ENCODE measurements at places on chromosomes 16 and 17.
A peak's percentile ranks its signal among the peaks of the same experiment; 100 is the strongest.

- DNase-seq: no peak
Observed at GRCh38 chr16:50696575-50697420, 3.4 kb downstream of the NOD2 start.

GRCh38 chr17:13736916-13737315 lies 135.2 kb upstream of the HS3ST3A1 start:
- no peak for DNase-seq

- DNase-seq: no peak
Observed at GRCh38 chr17:62822080-62822904, 14.2 kb upstream of the MARCHF10 start.

- DNase-seq: no peak
Observed at GRCh38 chr17:73748508-73748907, 104.3 kb upstream of the SDK2 start.

GRCh38 chr17:7043497-7044198 lies at the start of gene SLC16A11:
SLC16A11 (minus strand) TSS chr17:7044092; CDS start chr17:7043513, 579 bp downstream.
- no peak for DNase-seq

GRCh38 chr17:73192894-73193701 lies at the start of gene COG1:
COG1 (plus strand) TSS chr17:73193055; CDS start chr17:73193070, 15 bp downstream.
- peak; percentile 41 for DNase-seq

- DNase-seq: peak; percentile 14
Observed at GRCh38 chr17:64024781-64025731, 4.6 kb upstream of the ICAM2 start.

- DNase-seq: no peak
Observed at GRCh38 chr17:75295201-75296158, 6.2 kb upstream of the SLC25A19 start.

GRCh38 chr16:57062329-57062728 lies 30.1 kb upstream of the CPNE2 start:
- DNase-seq: no peak

DNA sequence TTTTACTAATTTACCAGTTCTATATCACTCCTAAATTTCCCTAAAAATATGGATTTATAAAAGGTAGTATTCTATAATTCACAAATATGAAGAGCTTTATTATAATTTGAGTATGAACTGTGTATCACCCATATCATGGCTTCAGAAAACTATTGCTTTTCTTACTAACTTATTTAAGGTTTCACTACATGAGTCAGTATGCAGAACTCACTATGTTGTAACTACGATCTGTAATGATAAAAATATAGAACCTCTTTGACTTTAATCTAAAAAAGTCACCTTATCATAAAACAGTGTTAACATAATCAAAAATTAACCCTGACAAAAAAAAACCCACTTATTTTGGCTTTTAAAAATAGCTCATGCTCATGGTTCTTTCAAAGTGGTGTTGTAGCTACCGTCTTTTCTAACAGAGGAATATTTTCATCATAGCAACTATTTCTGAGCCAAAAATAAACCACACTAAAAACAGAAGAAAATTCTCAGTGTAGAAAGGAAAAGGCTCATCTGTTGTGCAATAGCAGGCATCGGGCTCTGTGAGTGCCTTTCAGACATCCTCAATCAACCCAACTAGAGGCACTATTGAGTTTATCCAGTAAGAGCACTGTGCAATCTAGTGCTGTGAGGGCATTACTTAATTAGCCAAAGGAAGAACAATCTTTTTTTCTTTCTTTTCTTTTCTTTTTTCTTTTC lies 42.1 kb downstream of the ITGAM start:
- no peak for DNase-seq

DNA sequence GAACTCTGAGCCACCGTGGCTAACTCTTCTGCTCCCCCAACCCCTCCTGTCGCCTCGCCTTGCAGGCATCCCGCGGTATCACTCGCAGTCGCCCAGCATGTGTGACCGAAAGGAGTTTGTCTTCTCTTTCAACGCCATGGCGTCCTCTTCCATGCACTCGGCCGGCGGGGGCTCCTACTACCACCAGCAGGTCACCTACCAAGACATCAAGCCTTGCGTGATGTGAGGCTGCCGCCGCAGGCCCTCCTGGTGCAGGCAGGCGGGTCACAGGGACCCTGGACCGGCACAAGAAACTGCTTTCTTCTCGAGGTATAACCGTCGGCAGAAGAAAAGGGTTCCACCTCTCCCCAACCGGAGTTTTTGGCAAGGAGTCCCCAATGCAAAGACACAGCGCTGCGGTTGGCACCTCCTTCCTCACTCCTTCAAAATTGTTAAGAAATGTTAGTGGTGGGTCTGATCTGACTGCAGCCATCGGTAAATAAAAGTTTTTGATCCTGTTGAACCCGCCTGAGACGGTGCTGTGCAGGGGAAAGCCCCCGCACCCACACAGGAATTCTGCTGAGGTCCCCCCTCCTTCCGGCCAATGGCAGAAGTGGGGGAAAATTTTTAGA lies 2.6 kb downstream of the FOXF1 start:
- no peak for DNase-seq

Data from stimulated activated CD8-positive, alpha-beta memory T cell treated with anti-CD3 and anti-CD28 coated beads, Interleukin-2, amount 100 ng/mL, for 1 hour (primary cell).